ENCODE measurements at places on chromosomes 5 and 9. TPM values are rescaled to one million over a fixed set of nuclear protein-coding genes. Genes with fewer than 3 reads are reported as not detected.

Gene SHLD3
- 5.7 TPM for total RNA-seq

Gene GRIA1
- total RNA-seq = 3.0 TPM

Gene IFNA14
- total RNA-seq = not detected

Gene NUTM2F
- total RNA-seq = not detected

Gene MTREX
- 163 TPM for total RNA-seq

Gene CCDC180
- total RNA-seq = 7.8 TPM

Gene PCDHGA6
- 4.8 TPM for total RNA-seq

Gene SPATA31E1
- total RNA-seq = not detected

Gene ZNF483
- 9.3 TPM for total RNA-seq

Gene OLFM1
- 10.7 TPM for total RNA-seq

Gene CCNJL
- total RNA-seq = 8.3 TPM

Gene SEMA6A
- 47.2 TPM for total RNA-seq

Gene TRIM36
- 1.8 TPM for total RNA-seq

Gene NMUR2
- total RNA-seq = not detected

Gene GKAP1
- total RNA-seq = 14.9 TPM

Gene PCDHGB3
- total RNA-seq = 5.7 TPM

Gene PDE6A
- total RNA-seq = 0.31 TPM

Gene ZFP2
- total RNA-seq = 2.9 TPM

Gene PGM5
- total RNA-seq = 94.5 TPM

Measured in tongue (tissue), 3 donors.